ENCODE measurements at places on chromosomes 2 and 18. TPM values are rescaled to one million over a fixed set of nuclear protein-coding genes. Genes with fewer than 3 reads are reported as not detected.

The UGT1A4 gene
- not detected for total RNA-seq

The CYP26B1 gene
- total RNA-seq, result 139 TPM

DNA sequence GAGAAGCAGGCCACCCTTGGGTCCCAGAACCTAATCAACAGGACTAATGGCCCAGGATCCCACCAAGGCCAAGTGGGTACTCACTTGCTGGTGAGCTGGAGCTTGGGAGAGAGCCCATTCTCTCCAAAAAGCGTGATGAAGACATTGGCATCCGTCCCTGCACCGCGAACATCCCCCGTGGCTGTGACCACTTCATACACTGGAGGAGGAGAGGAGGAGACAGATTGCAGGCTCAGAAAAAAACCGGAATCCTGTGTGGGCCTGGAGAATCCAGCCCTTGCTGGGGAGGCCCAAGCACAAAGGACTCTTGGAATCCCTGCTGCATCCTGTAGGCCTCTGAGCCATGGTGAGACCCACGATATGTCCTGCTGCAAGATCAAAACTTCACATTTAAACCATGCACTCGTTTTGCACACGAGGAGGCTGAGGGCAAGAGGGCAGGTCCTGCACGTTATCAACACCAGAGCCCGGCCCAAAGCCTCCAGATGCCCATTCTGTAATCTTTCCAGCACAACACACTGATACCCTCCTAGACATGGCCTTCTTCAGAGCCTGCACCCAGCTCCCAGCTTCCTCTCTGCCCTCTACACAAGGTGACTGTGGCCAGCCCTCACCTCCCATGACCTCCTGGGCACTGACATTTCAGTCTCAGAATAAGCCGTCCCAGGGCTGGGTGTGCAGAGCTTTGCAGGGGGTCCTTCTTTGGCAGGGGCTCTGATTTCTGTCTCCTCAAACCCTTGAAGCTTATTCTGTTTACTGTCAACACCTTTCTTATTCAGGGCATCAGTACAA is 7.8 kb downstream of the LOXHD1 start:
- no peak for ATAC-seq

The RPRM gene
- total RNA-seq, result 63.1 TPM

The RRM2 gene
- total RNA-seq, result 2.9 TPM

DNA sequence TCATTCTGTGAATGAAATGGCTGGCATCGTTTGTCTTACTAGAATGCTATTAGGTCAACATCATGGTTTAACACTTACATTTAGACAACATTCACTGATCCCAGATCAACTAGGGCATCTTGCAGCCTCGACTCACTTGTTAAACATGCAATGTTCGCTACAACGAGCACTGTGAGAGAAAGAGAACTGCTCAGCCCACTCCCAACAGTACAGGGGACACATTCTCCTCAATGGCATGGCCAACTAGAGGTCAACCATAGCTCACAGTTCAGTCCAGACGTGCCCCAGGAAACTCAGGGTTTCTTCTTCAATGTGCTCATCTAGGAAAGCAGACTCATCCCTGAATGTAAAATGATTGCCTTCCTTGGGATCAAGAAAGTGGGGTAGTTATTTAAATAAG is 5.9 kb downstream of the WIPF1 start:
- ATAC-seq, result no peak

GRCh38 chr18:47118981-47119380 is 31.3 kb downstream of the HDHD2 start:
- no peak for ATAC-seq

DNA sequence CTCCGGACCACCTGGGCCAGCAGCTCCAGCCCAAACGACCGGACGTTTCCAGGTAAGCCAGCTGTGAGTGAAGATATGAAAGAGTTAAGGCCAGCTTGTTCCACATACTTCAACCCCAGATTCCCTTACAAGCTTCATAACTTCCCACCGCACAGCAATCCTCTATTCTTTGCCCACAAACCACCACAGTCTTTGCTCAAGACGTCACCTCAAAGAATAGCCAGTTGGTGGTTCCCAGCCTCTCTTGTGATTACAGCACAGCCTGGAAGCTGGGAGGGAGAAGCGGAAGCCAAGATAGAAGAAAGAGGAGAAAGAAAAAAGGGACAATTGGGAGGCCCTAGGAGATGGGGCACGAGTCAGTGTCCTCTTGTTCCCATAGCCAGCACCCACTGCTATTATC is 70.6 kb downstream of the NRP2 start:
- ATAC-seq, result no peak

DNA sequence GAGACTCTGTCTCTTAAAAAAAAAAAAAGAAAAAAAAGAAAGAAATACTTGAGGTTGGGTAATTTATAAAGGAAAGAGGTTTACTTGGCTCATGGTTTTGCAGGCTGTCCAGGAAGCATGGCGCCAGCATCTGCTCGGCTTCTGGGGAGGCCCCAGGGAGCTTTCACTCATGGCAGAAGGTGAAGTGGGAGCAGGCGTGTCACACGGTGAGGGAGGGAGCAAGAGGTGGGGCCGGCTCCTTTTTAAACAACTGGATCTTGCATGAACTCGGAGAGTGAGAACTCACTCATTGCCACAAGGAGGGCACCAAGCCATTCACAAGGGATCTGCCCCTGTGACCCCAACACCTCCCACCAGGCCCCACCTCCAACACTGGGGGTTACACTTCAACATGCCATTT is 30.6 kb downstream of the CYP26B1 start:
- ATAC-seq, result no peak

- no peak for ATAC-seq
Observed at GRCh38 chr18:22021701-22022100, 147.7 kb upstream of the GATA6 start.
